Inflammatory macrophage (primary cell): ENCODE measurements at places on chromosomes 5 and 9.

GRCh38 chr9:115764645-115765044, 388.9 kb upstream of the PAPPA start:
- DNase-seq, result no peak

- no peak for DNase-seq
Measured at GRCh38 chr5:122576256-122577016, 198.4 kb upstream of the SNX2 start.

DNA sequence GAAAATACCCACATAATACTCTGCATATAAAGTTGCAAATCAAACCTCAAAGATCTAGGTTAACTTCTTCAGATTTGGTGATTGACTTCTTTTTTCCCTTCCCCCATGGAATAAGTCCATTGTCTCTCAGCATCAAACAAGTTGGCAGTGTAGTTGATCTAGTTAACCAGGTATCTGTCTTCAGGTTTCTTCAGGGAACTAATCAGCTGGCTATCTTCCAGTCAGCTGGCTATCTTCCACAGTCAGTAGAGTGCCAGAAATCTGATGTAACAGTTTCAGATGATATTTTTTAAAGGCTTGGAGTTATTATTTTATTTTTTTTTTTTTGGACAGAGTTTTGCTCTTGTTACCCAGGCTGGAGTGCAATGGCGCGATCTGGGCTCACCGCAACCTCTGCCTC, 16.8 kb downstream of the TNFSF15 start:
- no peak for DNase-seq

GRCh38 chr9:108784998-108785397, 70.8 kb downstream of the ACTL7B start:
- DNase-seq, result peak; percentile 93

DNA sequence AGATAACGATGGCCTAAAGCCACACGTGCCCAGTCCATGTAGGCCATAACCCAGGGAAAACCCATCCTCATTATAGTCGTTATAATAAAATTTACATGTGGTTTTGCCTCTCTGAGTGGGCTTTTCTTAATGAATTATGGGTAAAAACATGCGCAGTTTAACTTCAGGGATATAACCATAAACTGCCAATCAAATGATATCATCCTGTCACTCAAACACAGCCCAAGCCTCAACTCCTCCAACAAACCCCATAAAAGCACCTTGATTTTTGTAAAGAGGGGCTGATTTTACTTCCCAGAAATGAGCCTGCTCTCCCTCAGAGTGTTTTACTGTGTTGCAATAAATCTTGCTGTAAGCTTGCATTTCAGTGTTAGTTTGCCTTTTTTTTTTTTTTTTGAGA, 15.8 kb upstream of the SETX start:
- no peak for DNase-seq

DNA sequence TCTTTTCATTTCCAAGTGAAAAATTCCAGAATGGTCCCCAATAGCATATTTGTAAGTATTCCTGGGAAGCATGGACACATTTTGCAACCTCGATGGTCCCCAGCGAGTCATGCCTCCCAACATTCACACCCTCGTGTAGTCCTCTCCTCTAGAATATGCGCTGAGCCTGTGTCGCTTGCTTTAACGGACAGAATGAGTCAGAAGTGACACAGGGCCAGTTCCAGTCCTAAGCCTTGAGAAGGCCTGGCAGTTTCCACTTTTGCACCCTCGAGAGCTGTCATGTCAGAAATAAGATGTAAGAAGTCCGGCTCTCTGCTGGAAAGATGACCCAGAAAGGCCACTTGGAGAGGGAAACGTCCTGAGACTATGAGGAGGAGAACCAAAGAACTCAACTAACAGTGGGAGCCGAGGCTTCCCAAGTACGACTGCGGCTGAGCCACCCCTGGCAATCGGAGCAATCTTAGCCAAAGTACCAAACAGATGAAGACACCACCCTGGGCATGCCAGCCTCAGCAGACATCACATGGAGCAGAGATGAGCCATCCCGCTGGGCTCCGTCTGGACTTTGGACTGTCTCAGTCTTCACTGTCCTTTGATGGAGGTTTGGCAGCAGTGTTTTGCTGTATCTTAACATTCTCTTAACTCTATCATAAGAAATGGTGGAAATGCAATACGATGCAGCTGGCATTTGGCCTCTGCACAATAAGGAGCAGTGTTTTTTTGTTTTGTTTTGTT, 42.6 kb upstream of the GFPT2 start:
- no peak for DNase-seq

DNA sequence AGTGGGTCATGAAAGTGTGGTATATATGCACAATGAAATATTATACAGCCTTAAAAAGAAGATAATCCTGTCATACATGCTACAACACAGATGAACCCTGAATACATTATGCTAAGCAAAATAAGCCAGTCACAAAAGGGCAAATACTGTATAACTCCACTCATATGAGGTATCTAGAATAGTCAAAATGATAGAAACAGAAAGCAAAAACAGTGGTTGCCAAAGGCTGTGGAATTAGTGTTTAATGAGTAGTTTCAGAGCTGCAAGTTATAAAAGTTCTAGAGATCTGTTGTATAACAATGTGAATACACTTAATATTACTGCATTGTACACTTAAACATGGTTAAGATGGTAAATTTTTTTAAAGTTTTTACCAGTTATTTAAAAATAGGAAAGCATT, 135.0 kb downstream of the OXCT1 start:
- no peak for DNase-seq

DNA sequence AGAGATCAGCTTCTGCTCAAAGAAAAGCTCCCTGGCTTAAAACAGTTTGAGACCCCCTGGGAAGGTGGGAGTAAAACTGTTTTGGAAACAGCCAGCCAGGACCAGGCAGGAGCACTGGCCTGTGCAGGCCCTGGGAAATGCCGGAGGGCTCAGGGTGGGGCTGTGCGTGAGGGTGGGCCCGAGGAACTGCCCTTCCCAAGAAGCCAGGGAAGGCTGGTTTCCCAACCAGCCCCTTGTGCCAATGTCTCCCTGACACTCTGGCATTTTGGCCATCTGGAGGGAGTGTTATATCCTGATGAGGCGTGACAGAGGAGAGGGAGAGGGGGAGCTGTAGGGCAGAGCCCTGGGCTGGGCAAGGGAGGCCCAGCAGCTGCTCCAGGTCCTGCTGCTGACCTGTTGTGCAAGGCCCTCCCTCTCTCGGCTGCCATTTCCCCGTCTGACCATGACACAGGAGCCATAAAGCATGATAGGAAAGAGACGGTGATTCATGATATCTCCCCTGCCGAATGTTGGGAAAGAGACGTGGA, 16.1 kb downstream of the OLFML2A start:
- peak; percentile 26 for DNase-seq

DNA sequence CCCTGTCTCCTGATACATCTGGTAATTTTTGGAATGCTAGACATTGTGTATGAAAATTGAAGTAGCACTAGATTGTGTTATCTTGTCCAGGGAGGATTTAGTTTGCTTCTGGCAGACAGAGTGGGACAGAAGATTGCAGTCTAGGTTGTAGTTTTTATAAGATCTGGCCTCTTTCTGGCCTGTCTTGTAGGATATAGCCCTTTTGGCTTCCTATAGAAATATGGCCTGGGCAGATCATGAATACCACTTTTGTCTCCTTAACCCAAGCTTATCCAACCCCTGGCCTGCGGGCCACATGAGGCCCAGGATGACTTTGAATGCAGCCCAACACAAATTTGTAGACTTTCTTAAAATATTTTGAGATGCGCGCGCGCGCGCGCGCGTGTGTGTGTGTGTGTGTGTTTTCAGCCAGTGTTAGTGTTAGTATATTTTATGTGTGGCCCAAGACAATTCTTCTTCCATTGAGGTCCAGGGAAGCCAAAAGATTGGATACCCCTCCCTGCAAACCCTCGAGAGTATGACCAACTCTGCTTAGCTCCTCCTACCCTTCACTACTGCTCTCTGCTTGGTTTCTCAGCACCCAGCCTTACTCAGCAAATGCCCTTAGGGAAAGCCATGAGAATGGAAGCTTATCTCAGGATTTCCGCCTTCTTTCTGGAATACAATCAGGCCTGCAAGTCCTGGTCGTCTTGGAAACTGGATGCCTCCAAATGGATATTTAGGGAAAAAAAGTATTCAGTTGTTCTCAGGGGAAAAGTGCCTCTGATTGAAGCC, 26.5 kb downstream of the ANKRD33B start:
- DNase-seq, result no peak

GRCh38 chr5:155343468-155343867, 329.9 kb downstream of the KIF4B start:
- DNase-seq, result peak; percentile 29

DNA sequence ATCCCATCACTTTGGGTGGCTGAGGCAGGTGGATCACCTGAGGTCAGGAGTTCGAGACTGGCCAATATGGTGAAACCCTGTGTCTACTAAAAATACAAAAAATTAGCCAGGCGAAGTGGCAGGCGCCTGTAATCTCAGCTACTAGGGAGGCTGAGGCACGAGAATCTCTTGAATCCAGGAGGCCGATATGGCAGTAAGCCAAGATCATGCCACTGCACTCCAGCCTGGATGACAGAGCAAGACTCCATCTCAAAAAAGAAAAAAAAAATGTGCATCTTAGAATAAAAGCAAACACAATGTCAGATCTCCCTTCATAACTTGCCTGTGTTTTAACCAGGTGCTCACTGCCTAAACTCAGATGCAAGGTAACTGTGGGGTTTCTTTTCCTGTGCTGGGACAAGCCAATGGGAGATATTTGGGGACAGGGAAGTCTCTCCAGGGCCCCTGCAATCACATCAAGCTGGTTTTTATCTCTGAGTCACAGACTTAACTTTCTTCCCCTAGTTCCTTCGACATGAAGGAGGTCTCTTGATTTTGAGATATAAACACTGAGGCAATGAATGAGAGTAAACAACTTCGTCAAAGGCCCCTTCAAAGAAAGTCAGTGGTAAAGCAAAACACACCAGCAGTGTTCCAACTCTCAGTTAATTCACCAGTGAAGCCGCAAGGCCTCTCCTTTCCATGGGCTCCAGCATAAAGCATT, 99.1 kb downstream of the SNX18 start:
- DNase-seq, result no peak

DNA sequence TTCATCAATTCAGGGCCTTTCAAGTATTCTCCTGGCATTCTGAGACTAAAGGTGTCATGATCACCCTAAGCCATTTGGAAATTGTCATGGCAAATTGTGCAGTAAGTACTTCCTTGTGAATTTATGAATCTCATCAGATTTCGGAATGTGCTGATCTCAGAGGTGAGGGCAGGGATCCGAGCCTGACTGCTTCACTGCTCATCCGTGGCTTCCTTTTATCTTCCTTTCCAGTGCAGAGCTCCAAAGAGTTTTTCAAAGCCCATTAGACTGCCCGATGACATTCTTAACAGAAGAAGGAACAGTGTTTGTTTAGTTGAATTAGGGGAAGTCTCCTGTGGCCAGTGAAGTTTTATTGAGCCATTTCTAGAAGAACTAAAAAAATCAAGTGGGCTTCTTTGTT, 182.8 kb upstream of the GDNF start:
- no peak for DNase-seq

DNA sequence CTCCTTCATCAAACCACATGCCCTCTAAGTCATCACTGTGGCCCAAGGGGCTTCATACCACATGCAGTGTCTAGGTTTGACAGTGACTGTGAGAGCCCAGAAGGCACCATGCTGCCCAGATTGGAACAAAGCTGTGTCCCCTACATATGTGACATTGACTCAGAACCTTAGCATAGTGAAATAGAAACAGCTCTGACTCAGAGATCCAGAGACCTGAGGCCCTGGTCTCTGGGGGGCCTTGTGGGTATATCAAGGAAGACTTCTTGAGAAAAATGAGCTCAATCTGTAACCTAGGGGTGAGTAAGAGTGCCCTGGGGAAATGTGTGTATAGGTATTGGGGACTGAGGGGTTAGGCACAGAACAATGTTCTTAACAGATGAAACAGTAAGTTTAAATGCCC, 7.1 kb upstream of the ENTREP1 start:
- DNase-seq, result no peak
